ENCODE measurements at places on chromosomes 12 and 14. TPM values are rescaled to one million over a fixed set of nuclear protein-coding genes. Genes with fewer than 3 reads are reported as not detected.

The PRB3 gene
- total RNA-seq: not detected

The TAS2R19 gene
- total RNA-seq: 9.9 TPM

The LGR5 gene
- total RNA-seq: 4.7 TPM

The CNIH1 gene
- 30.8 TPM for total RNA-seq

The FGFR1OP2 gene
- total RNA-seq: 23.5 TPM

The PPM1H gene
- total RNA-seq: 4.2 TPM

The GPR135 gene
- 2.6 TPM for total RNA-seq

The ZDHHC22 gene
- total RNA-seq: 0.52 TPM

The TRPV4 gene
- total RNA-seq: 0.52 TPM

The CD163 gene
- 23.0 TPM for total RNA-seq

The DHRS1 gene
- total RNA-seq: 6.3 TPM

The OSBPL8 gene
- total RNA-seq: 22.4 TPM

The LPAR5 gene
- total RNA-seq: 1.0 TPM

The CAPS2 gene
- 6.8 TPM for total RNA-seq

The REP15 gene
- 1.0 TPM for total RNA-seq

The MANSC4 gene
- not detected for total RNA-seq

The SIX6 gene
- total RNA-seq: not detected

The TRAFD1 gene
- total RNA-seq: 30.8 TPM

The AHNAK2 gene
- total RNA-seq: 11.5 TPM

The SLC10A1 gene
- not detected for total RNA-seq

The CIROP gene
- total RNA-seq: not detected

The DAO gene
- total RNA-seq: not detected

The FOXJ2 gene
- 9.4 TPM for total RNA-seq

The DDX55 gene
- total RNA-seq: 12.5 TPM

The PTCSC3 gene
- not detected for total RNA-seq

The OR4K1 gene
- not detected for total RNA-seq

The GPR84 gene
- total RNA-seq: not detected

The SIX1 gene
- 45.4 TPM for total RNA-seq

The CMA1 gene
- total RNA-seq: 0.52 TPM

The ZFHX2 gene
- total RNA-seq: not detected

The R3HDM2 gene
- total RNA-seq: 9.9 TPM

The LALBA gene
- not detected for total RNA-seq

The TXNRD1 gene
- total RNA-seq: 41.2 TPM

The ARID2 gene
- 43.3 TPM for total RNA-seq

The LRRC10 gene
- 0.52 TPM for total RNA-seq

The NOVA1 gene
- total RNA-seq: 12.5 TPM

The KRT3 gene
- not detected for total RNA-seq

The LIN7A gene
- total RNA-seq: 1.6 TPM

The RAB15 gene
- 8.4 TPM for total RNA-seq

The PXN gene
- 20.9 TPM for total RNA-seq

The HOXC13 gene
- total RNA-seq: not detected

The CFAP54 gene
- total RNA-seq: 2.1 TPM

The CBLN3 gene
- under 0.01 TPM for total RNA-seq

The MYH6 gene
- 2.1 TPM for total RNA-seq

The IKBIP gene
- total RNA-seq: 11.5 TPM

The STXBP6 gene
- total RNA-seq: 17.7 TPM

The HPD gene
- not detected for total RNA-seq

The PLEKHG7 gene
- total RNA-seq: 0.52 TPM

The EML5 gene
- total RNA-seq: 1.0 TPM

The PDZRN4 gene
- total RNA-seq: 1.6 TPM

The RPL10L gene
- total RNA-seq: not detected

The NPAS3 gene
- total RNA-seq: 9.9 TPM

All from skeletal muscle tissue (tissue), 5 donors.